ENCODE measurements at places on chromosomes 12 and 14.
A peak's percentile ranks its signal among the peaks of the same experiment; 100 is the strongest.

DNA sequence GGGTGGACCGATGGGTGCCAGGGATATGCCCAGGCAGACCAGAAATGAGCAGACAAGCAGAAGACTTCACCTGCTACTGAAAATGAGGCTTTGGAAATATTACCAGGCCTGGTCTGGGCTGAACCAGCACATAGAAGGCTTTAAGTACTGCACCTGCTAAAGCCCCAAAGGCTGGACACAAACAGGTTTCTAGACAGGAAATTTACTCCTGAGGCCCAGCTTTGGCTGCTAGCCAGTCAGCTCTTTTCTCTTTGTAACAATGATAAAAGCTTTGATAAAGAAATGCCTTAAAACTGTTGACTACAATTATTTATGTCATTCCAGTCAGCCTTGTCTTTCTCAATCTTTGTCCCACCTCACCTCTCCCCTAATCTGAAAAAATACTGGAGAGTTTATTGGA, 228.9 kb upstream of the EGLN3 start:
- no peak for DNase-seq

GRCh38 chr12:116508145-116509121, 50.7 kb upstream of the MAP1LC3B2 start:
- no peak for DNase-seq

DNA sequence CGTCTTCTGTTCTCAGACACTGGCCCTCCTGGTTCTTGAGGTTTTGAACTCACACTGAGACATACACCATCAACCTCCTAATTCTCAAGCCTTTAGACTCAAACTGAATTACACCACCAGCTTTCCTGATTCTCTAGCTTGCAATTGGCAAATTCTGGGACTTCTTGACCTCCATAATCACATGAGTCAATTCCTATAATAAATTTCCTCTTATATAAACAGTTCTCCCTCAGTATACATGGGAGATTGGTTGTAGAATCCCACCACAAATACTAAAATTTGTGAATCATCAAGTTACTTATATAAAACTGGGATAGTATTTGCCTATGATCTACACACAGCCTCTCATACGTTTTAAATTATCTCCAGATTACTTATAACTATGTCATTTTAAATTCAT, 162.2 kb downstream of the DIO2 start:
- DNase-seq, result no peak

- DNase-seq, result peak; percentile 70
Observed at GRCh38 chr12:12010277-12011039, 60.3 kb upstream of the BCL2L14 start.

- no peak for DNase-seq
Observed at GRCh38 chr12:69885658-69886057, 60.6 kb downstream of the MYRFL start.

- no peak for DNase-seq
Observed at GRCh38 chr12:111881716-111882115, 39.7 kb downstream of the MAPKAPK5 start.

- no peak for DNase-seq
Observed at GRCh38 chr12:31250179-31250578, 75.8 kb downstream of the SINHCAF start.

- DNase-seq, result no peak
Observed at GRCh38 chr14:89382487-89382886, 34.5 kb downstream of the FOXN3 start.

DNA sequence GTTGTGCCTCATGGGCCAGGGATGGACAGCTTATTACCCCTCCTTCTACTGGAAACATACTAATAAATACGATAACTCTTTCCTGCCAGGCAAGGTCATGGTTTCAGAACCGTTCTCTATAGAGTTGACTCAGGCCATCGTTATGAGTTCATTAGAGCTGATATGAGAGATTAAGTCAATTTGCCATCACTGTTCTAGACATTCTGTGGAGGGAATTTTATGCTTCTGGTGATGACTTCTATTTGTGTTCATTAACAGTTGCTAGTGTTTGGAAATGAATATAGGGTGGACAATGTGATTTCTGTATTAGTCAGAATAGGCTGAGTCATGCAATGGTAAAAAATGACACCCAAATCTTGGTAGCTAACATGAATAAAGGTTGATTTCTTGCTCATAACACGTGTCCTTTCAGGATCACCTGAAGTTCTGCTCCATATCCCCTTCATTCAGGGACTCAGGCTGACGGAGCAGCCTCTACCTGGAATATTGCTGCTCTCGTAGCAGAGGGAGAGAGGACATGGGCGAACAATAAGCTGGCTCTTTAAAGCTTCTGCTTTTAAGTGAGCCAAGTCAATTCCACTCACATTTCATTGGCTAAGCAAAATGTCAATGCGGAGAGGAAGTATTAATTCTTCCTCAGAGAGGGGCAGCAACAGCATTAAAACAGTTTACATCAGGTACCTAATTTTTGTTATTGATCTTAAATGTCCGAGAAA, 18.5 kb upstream of the TBPL2 start:
- peak; percentile 22 for DNase-seq

GRCh38 chr12:114920771-114921554, 237.0 kb upstream of the TBX3 start:
- peak; percentile 78 for DNase-seq

- DNase-seq, result no peak
Observed at GRCh38 chr12:49346659-49347310, at the start of gene DNAJC22. DNAJC22 (plus strand) TSS chr12:49346888; CDS start chr12:49348873, 1,985 bp downstream.

DNA sequence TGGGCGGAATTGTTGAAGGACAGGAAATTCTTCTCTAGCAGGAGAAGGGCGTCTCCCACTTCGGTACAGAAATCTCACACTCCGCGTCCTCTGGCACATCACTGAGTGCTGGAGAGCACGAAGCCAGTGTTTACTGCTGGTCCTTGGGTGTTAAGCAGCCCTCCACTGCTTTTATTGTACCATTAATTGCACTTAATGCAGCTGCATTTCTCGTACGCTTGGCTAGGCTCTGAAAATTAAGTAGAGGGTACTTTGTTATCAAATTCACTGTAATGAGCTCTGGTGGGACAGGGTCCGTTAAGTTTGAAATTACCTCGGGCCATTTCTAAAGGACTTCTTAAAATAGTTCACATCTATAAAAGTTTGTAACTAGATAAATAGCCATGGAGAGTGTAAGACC, 411.2 kb downstream of the NPAS3 start:
- DNase-seq, result no peak

GRCh38 chr12:126762150-126762549, 1504.8 kb upstream of the TMEM132C start:
- no peak for DNase-seq

DNA sequence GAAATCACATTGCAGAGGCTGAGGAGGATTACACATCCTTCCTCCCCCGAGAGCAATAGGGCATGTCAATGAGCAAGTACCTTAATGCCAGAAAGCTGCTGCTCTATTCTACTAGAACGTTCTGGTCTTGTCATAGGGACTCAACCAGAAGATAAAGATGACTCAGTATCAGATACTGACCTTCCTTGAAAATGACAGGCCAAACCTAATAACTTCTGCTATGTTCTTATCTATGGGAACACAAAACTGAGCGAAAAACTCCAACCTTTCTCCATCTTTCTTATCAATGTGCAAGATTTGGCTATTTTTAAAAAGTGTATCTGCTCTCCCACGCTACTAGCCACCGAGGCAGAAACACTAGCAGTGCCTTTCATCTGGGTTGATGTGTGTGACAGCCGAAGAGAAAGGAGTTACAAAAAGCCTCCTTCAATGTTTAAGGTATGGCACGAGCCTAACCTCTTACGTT, 5.5 kb downstream of the CCDC92 start:
- DNase-seq, result no peak

- no peak for DNase-seq
Observed at GRCh38 chr12:807041-807735, 54.8 kb downstream of the WNK1 start.

DNA sequence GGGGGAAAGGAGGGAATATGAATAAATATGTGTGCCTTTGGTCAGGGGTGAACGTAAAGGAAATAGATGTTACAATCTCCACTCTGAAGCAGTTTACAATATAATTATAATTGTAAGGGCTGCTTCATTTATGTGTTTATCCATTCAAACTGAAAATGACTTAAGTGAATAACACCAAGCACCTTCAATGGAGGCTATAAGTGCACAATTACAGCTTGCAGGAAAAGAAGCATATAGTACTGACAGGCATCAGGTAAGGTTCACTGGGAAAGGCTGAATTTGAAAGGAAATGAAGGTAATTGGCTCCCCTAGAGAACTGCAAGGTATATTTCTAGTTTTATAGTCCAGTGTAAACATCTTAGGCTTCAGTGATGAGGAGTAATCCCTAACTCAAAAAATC, 192.7 kb downstream of the STXBP6 start:
- no peak for DNase-seq

DNA sequence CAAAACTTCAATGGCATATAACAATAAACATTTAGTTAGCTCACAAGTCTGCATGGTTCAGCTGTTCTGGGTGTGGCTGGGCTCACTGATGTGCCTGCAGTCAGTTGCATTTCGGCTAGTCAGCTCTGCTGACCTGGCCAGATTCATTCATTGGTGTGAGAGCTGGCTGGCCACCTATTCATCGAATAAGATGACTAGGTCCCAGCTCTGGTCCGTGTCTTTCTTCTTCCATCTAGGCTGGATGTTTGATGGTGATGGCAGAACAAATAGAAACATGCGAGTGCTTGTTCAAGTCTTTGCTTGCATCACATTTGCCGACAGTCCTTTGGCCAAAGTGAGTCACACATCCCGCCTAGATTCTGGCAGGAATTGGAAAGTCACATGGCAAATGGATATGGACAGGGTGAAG, 203.3 kb upstream of the CRY1 start:
- DNase-seq, result peak; percentile 11
